ENCODE measurements at places on chromosomes 7 and 10.

DNA sequence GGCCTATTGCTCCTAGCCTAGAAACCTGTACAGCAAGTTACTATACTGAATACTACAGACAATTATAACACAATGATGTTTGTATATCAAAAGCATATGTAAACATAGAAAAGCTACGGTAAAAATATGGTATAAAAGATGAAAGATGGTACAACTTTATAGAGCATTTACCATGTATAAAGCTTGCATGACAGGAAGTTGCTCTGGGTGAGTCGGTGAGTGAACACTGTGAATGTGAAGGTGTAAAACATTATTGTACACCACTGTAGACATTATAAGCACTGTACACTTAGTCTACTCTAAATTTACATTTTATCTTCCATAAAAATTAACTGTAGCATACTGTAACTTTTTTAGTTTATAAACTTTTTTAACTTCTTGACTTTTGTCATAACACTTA lies 674.3 kb upstream of the ZWINT start:
- no peak for DNase-seq

GRCh38 chr10:79132681-79133381 lies 64.1 kb downstream of the ZMIZ1 start:
- no peak for DNase-seq

DNA sequence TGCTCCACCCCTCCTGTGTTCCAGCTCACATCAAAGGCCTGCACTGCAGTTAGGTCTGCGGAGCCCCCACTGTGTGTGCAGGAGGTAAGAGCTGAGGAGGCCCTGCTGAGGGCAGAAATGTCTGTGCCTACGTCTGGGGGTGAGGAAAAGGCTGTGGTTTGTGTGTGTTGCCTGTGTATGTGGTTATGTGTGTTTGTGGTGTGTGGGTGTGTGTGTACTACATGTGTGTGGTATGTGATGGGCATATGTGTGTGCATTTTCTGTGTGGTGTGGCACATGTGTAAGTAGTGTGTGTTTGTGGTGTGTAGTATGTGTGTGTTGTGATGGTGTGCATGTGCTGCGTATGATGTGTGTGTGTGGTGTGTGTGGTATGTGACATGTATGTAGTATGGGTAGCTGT lies 36.2 kb downstream of the ANXA8 start:
- DNase-seq: no peak

- DNase-seq: no peak
Measured at GRCh38 chr7:117012284-117012683, 59.0 kb downstream of the ST7 start.

GRCh38 chr7:80967071-80967916 lies 48.4 kb upstream of the SEMA3C start:
- no peak for DNase-seq

GRCh38 chr10:33661580-33662336 lies 327.3 kb upstream of the NRP1 start:
- DNase-seq: no peak

DNA sequence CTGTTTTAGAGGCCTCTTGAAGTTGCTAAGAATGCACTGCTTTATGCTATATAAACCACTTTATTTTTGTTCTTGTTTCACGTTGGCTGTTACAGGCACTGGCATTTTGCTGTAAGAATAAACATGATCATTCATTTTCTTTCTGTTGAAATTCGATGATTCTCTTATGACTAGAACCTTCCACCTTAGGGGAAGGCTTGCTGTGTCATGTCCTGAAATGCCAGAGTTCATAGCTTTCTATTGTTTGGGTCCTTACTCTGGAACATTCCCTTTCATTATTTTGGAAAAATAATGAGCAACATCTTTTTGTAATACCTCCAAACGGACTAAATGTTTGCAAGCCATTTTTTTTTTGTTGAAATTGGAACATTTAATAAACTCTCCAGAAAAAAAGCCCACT lies 495.1 kb upstream of the POT1 start:
- DNase-seq: no peak
